NCI-H460 (cell line): ENCODE measurements at places on chromosomes 12 and 14. TPM values are rescaled to one million over a fixed set of nuclear protein-coding genes. Genes with fewer than 3 reads are reported as not detected.

CLEC14A gene
- total RNA-seq, result not detected in 2 replicates

PPM1H gene
- total RNA-seq, result 4.7 and 5.2 TPM in 2 replicates

ETNK1 gene
- total RNA-seq, result 24.8 and 34.9 TPM in 2 replicates

CIROP gene
- not detected in 2 replicates for total RNA-seq

ACVRL1 gene
- total RNA-seq, result not detected in 2 replicates

GARIN6 gene
- total RNA-seq, result not detected in 2 replicates

- DNase-seq, result no peak
Observed at GRCh38 chr12:124388038-124388671, 93.3 kb downstream of the RFLNA start.

DNA sequence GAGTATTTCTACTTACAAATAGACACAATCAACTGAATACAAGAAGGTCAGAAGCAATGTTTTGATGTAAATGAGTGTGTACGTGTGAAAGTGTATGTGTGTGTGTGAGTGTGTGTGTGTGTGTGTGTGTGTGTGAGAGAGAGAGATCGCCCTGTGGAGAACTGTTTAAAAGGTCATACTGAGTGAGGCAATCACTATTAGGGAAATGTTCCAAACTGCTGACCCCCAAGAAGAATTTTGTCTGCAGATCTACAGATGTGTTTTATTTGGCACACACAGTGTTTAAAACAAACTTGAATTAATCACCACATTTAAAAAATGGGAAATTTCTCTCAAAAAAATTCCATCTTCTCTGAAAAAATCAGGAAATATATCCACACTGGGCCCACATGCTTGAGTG, 1069.1 kb downstream of the SLC6A15 start:
- DNase-seq, result no peak

DNA sequence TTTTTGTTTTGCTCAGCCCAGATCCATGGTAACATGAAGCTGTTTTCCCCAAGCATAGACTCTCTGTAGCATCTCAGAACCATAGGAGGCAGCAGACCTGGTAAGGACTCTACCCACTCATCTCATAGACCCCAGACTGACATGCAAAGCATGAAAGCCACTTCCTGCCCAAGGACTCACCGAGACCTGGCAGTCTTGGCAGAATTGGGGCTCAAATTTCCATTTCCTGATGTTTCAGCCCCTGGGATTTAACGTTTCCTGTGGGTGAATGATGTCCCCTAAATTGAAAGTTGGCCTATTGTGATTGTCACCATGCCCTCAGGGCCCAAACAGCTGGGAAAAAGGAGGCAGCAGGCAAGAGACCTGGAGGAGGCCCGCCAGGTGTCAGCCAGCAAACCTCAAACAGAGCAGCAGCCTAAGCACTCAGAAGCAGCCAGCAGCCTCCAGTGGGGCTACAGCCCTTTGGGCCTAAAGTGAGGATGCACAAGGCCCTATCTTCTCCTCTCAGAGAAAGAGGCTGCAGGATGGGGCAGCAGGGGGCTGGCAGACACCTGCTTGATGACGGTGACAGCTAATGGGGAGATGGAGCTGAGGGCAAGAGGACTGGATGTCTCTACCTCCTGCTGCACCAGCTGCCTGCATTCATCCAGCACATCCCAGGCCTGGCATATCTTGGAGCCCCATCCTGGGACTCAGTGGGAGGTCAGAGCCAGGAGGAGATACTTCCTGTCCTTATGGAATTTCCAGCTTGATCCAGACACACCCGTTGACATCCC, 8.5 kb downstream of the KRT85 start:
- DNase-seq, result no peak

GRCh38 chr12:89280833-89281538, 71.3 kb downstream of the DUSP6 start:
- DNase-seq, result no peak

DNA sequence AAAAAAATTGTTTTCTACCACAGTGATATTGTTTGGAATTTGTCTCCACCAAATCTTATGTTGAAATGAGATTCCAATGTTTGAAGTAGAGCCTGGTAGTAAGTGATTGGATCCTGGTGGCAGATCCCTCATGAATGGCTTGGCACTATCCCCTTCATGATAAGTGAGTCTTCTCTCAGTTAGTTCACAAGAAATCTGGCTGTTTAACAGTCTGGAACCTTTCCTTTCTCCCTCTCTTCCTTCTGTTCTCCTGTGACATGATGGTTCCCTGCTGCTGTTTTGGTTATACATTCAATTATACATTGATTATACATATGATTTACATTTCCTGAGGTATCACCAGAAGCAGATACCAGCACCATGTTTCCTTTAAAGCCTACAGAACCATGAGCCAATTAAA, 442.2 kb downstream of the SLC6A15 start:
- DNase-seq, result no peak

DNA sequence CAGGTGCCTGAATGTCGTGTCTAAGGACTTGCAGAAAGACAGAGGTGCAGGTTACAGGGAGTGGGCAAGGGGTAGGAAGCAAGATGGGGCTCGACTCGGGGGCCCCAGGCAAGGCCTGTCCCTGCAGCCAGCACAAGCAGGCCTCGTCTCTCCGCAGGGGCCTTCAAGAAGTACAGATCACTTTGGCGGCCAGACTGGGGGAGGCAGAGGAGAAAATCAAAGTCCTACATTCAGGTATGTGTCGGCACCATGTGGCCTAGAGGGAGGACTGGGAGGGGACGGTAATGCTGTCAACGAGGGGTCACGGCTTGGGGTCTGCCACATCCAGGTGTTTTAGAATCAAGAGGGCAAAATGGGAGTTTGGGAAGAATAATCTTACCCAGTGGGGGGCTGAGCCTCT, 73.7 kb downstream of the PHETA1 start:
- DNase-seq, result no peak

DNA sequence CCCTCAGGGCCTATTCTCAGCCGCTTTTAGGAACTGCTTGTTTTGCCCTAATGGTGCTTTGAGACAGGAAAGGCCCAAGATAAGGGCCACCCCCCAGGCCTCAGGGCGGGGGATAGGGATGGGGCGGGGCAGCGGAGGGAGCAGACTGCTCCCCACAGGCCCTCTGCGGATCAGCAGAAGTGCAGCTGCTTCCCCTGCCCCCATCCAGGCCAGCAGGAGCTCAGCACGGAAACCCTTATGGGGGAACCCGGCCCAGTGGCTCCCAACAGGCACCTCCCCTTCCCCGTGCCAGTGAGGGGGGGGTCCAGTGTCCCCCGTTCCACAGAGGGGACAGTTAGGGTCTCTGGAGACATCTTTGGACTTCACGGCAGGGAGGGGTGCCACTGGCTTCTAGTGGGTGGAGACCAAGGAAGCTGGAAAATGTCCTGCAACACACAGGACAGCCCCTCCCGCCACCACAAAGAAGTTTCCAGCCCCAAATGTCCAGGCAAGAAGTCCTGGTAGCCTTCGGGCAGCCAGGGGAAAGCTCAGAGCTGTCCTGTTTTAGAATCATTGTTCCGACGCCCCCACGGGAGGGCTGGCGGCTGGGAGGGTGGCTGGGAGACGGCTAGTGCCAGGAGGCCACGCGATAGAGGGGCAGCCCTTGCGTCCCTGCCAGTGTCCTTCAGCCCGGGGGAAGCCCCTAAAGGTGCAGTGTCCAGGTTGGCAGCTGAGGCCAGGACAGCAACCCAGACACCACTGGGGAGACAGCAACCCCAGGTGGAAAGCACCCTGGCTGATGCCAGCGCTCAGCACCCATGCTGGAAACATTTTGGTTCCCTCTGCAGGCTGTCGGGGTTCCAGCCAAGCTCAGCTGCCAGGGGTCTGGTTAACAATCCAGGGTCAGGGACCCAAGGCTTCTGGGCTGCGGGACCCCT, 10.4 kb upstream of the GPR132 start:
- DNase-seq, result no peak

DNA sequence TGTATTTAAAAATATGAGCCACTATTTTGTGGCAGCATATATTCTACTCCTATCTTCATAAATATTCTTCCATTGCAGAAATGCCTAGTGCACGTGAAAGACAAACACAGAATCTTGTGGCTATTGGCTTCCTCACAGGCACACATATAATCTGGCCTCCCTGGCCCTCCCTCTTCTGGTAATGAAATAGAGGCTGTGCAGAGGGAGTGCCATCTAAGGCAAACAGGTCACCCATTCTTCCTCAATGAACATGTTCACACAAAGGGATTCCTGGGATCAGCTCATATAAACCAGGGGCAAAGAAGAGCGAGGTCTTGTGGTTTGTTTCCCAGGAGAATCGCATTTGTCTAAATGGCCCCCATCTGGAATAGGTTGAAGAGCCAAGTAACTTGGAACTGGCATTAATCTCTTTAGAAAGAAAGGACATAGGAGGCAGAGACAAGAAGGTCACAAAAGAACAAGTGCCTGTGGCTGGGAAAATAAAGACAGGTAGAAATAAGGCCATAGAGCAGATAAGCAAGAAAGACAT, 171.6 kb upstream of the PTPRQ start:
- no peak for DNase-seq

GRCh38 chr12:45208604-45209487, 7.0 kb upstream of the ANO6 start:
- peak; percentile 33 for DNase-seq

GRCh38 chr12:102050660-102051430, 10.9 kb downstream of the WASHC3 start:
- DNase-seq, result no peak

DNA sequence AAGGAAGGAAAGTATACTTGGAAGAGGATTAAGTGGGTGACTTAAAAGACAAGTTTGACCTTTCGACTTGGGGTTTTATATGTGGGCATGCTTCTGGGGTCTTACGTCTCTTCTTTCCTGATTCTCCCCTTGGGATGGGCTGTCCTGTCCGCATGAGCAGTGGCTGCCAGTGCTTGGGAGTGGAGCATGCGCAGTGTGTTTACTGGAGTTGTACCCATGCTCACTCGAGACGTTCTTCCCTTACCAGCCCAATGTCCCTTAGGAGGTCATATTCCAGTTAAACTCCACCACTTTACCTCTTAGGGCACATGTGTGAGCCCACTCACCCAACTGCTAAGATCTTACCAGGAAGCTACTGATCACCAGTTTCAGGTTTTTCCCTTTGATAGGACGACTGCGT, 20.0 kb upstream of the CHST11 start:
- DNase-seq, result no peak

- no peak for DNase-seq
Observed at GRCh38 chr12:67364228-67364627, 95.1 kb downstream of the CAND1 start.

GRCh38 chr14:72478471-72478893, 415.4 kb downstream of the DPF3 start:
- DNase-seq, result no peak

- DNase-seq, result no peak
Observed at GRCh38 chr12:91685917-91686316, 459.7 kb downstream of the BTG1 start.

DNA sequence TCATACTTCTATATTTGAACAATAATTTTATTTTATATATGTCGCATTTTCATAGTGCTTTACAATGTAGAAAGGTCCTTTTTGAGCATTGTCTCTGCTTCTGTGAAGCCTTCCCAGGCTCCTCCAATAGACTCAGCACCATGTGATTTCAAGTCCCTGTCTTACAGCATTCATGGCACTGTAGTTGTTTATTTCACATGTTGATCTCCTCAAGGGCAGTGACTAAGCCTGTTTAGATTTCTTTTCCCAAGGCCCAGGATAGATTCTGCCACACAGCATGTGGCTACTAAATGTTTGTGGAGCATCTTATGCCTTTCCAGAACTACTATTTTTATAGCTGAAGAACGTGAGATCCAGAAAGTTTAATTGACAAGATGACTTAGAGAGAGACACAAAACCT, 391.7 kb downstream of the TMEM117 start:
- no peak for DNase-seq

- no peak for DNase-seq
Observed at GRCh38 chr12:85130646-85131045, 94.5 kb downstream of the LRRIQ1 start.

- no peak for DNase-seq
Observed at GRCh38 chr14:75141967-75142366, 15.1 kb upstream of the NEK9 start.

DNA sequence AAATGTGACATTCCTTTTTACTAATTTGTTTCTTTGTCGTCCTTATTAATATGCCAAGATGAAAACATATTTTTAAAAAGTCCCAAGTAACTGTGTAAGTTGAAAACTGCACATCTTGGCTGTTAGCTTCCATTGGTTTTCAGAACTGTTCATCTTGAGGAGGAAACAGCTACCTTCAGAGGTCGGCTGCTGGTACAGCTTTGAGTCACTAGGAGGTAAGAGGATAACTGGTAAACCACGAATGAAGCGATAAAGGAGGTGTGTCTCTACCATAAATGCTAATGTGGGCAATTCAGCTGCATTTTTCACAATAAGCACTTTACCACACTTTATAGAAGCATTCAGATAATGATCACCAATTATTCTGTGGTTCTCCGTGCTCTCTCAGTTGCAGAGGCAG, 137.5 kb upstream of the KRAS start:
- no peak for DNase-seq

GRCh38 chr14:106134886-106135285, 608.5 kb downstream of the TMEM121 start:
- no peak for DNase-seq

GRCh38 chr12:49428793-49429192, 61.5 kb downstream of the SPATS2 start:
- no peak for DNase-seq

GRCh38 chr14:96627811-96628775, 125.9 kb downstream of the PAPOLA start:
- no peak for DNase-seq

GRCh38 chr14:71245659-71246361, 338.6 kb downstream of the PCNX1 start:
- DNase-seq, result no peak

DNA sequence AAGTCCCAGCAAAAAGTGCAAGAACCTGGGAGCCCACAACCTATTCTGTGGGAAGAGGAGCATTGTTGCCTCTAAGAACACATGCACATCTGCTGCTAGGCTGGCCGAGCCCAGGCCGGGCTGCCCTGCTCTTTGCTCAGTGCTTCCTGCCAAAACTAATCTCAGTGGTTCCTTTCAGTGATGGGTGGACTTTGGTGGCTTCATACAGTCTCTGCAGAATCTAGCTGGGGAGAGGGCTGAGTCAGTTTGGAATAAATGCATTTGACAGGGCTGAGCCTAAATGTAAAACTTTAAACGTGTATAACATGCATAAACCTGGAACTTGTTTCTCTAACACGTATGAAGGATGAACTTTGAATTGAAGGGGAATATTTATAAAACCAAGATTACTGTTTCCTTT, 44.6 kb downstream of the CCDC177 start:
- no peak for DNase-seq

GRCh38 chr14:43449291-43449690, 1057.8 kb downstream of the FSCB start:
- no peak for DNase-seq

DNA sequence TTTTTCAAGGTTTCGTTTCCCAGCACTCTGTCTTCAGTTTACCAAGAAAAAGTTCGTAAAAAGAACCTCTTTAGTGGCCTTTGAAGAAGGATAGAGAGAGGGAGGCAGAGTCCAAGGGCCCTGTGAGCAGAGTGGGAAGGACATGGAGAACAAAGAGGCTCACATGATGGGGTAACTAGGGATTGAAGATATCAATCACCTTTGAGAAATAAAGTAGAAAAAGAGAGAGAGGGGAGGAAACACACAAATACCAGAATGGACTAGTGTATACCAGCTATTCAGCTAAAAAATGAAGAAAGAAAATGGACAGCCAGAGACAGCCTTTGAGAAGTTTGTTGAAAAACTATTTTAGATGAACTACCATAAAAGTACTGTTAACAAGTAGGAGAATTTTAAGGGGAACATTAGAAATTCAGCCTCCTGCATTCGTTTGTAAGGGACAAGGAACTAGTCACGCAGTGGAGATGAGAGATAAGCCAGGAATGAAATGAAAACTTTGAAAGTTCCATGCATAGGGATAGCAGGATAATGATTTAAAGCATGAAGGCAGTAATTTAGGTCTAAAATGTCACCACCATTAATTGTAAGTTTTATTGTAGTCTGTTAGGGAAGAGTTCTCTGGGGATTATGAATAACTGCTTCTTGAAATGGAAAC, 82.1 kb downstream of the SPTSSA start:
- DNase-seq, result no peak
